ENCODE measurements at places on chromosomes 16 and 17.

GRCh38 chr17:75849279-75849646, 5.1 kb upstream of the UNC13D start:
- no peak for DNase-seq

- DNase-seq = no peak
Observed at GRCh38 chr17:35968520-35969054, 12.7 kb downstream of the CCL16 start.

- no peak for DNase-seq
Observed at GRCh38 chr17:70521821-70522256, 352.5 kb downstream of the KCNJ2 start.

GRCh38 chr17:41835800-41836549, at the start of gene NT5C3B:
Gene NT5C3B (minus strand): TSS chr17:41836232. CDS start chr17:41836193, 39 bp downstream.
- peak; percentile 54 for DNase-seq

- DNase-seq = no peak
Observed at GRCh38 chr16:56202036-56202435, 10.7 kb downstream of the GNAO1 start.

- DNase-seq = no peak
Observed at GRCh38 chr17:77834170-77835115, 124.1 kb upstream of the TNRC6C start.

- no peak for DNase-seq
Observed at GRCh38 chr17:22600644-22601298, 908.4 kb downstream of the KCNJ18 start.

DNA sequence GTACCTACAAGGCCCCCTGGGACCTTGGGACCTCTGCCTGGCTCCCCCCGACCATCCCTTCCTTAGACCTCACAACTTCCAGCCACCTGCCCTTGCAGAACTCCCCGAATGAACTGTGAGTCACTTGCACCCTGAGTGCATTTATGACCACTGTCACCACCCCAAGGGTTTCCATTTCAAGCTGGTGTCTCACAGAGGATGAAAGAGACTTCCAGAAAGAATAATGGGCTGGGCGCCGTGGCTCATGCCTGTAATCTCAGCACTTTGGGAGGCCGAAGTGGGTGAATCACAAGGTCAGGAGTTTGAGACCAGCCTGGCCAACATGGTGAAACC, 124.5 kb upstream of the CIBAR2 start:
- no peak for DNase-seq

DNA sequence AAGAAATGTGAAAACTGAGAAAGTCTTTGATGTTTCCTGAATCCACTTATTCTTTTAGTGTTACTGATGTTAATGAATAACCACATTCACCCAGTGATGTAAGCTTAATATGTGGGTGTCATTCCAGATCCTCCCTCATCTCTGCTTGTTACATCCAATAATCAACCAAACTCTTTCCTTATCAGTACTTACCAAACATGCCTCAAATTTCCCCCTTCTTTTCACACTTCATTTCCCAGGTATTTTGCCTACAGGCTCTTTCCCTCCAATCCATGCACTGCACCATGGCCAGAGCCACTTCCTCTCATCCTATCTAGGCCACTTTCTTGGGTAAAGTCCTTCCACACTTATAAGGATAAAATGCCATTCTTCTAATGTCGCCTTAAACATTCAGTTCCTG, 451.5 kb downstream of the NPIPA7 start:
- no peak for DNase-seq

- DNase-seq = no peak
Observed at GRCh38 chr16:4285167-4285566, 12.3 kb upstream of the TFAP4 start.

- no peak for DNase-seq
Observed at GRCh38 chr17:82551779-82552457, 32.4 kb downstream of the FOXK2 start.

GRCh38 chr17:66747578-66748275, 87.2 kb upstream of the CACNG5 start:
- DNase-seq = no peak

DNA sequence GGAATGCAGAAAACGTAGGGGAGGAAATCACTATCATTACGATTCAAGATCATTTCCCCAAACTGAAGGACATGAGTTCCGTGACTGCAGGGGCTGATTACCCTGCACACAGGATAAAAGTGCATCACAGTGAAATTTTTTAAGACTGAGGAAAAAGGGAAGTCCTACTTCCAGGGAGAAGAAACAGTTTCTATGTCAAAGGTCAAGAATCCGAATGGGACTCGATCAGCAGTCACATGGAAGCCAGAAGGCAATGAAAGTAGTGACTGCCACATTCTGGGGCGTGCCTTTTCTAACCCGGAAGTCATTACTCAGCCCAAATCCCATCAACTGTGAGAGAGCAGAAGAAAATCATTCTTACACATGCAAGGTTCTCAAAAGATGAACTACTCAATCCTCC, 12.1 kb downstream of the ZZEF1 start:
- no peak for DNase-seq

DNA sequence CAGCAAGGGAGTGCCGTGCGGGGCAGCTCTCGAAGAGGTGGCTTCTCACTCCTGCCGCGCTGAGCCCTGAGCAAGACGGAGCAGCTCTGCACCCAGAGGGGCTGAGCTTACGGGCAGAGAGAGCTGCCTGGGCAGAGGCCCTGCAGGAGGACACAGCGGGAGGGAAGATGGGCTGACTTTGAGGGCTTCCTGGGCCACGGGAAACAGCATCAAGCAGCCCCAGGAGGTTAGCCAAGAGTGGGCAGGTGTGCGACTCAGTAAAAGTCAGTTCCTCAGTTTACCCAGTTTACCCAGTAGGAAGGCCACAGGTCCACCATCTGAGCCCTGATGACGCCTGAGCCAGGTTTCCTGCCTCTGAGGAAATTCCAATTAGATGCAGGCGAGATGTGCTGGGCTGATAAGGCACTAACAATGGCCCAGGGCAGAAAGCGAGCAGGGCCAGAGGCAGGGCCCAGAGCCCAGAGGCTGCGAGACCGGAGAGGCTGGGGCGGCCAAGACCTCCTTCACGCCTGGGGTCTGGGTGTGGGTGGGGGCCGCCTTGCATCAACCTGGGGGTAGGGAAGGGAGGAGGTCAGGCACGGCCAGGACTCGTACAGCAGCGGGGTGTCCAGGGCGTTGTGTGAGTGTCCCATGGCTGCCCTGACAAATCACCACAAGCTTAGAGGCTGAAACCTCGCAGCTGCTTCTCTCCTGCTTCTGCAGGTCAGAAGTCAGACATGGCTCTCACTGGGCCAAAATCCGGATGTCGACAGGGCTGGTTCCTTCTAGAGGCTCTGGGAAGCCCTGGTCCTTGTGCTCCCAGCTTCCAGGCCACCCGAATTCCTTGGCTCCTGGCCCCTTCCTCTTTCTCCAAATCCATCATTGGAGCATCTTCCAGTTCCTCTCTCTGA, 32.0 kb upstream of the CIBAR2 start:
- DNase-seq = no peak

GRCh38 chr17:78857266-78857665, 16.7 kb upstream of the USP36 start:
- DNase-seq = no peak

- DNase-seq = no peak
Observed at GRCh38 chr16:27579087-27579980, 29.4 kb downstream of the KATNIP start.

GRCh38 chr16:79137426-79137939, 463.1 kb downstream of the MAF start:
- no peak for DNase-seq

Measured in NCI-H2227 treated with DMSO at 0.1 percent for 48 hours (cell line).